MV-4-11 (cell line): ENCODE measurements at places on chromosomes 5 and 9.

DNA sequence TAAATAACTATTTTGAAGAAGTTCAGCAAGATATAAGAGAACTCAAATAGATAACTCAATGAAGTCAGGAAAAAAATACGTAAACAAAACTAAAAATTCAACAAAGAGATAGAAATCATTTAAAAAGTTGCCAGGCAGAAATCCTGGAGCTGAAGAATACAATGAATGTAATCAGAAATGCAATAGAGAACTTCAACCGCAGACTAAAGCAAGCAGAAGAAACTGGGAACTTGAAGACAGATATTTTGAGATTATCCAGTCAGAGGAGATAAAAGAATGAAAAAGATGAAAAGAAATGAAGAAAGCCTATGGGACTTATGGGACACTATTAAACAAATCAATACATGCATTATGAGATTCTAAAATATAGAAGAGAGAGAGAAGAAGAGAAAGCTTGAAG lies 129.1 kb upstream of the LPAR1 start:
- no peak for DNase-seq

- DNase-seq: no peak
These were observed 124.1 kb upstream of the NR5A1 start for GRCh38 chr9:124631326-124631725.

DNA sequence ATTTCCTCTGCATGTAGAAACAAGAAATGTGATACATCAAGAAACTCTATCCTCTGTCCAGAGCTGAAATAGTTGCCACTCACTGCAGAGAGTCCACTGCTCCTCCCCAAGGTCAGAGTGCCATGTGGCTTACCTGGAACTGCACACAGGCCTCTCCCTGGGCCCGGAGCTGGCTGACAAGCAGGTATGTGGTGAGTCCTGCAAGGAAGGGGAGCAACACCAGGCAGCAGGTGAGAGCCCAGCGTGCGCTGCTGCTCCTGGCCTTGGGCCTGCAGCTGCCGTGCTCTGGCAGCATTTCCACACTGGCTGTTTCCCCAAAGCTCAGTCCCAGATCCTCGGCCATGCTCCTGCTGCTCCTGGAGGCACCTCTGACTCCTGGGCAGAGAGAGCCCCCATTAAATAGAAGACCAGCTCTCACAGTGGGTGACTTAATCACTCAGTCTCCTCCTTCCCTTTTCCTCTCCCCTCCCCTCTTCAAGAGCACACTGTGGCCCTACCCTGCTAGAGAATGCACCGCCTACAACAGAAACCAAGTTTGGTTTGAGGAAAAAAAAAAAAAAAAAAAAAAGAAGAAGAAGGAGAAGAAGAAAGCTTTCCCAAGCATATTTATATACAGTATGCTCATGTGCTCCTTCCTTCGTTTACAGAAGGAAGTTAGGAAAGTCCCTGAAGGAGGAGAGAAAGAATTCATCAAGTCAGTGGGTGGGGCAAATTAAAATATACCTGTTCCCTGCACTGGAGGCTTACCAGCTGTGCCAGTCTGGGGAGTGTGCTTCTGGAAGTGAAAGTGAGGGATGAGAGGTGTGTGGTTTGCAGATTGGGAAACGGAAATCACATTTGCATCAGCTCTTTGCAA lies at the start of gene TNFSF15:
Gene TNFSF15 (minus strand): TSS at position 370 of the 856 bp plus-strand sequence. CDS start 27 bp downstream, at position 343.
- DNase-seq: peak; percentile 75

GRCh38 chr5:2201832-2202231 lies 319.1 kb upstream of the IRX4 start:
- no peak for DNase-seq

GRCh38 chr9:94182532-94182931 lies 76.6 kb upstream of the ZNF169 start:
- peak; percentile 59 for DNase-seq
